T-helper 1 cell (primary cell): ENCODE measurements at places on chromosomes 7 and 10.

- DNase-seq: no peak
These were observed 155.7 kb downstream of the SORCS3 start for GRCh38 chr10:104796823-104797222.

- no peak for DNase-seq
These were observed 82.4 kb downstream of the KLF6 start for GRCh38 chr10:3702569-3702968.

GRCh38 chr7:157507987-157508386 is 171.2 kb downstream of the DNAJB6 start:
- no peak for DNase-seq

GRCh38 chr7:28383975-28384374 is 28.3 kb upstream of the CREB5 start:
- DNase-seq: no peak

DNA sequence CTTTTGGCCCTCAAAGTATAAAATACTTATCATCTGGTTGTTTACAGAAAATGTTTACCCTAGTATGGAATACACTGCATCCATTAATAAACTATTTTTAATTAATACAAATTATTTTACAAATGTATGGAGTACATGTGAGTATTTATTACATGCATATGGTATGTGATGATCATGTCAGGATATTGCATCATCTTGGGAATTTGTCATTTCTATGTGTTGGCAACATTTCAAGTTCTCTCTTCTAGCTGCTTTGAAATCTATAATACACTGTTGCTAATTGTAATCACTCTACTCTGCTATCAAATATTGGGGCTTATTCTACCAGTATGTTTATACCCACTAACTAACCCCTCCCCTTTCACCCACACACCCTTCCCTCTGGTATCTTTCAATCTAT is 103.9 kb upstream of the THSD7A start:
- DNase-seq: no peak

DNA sequence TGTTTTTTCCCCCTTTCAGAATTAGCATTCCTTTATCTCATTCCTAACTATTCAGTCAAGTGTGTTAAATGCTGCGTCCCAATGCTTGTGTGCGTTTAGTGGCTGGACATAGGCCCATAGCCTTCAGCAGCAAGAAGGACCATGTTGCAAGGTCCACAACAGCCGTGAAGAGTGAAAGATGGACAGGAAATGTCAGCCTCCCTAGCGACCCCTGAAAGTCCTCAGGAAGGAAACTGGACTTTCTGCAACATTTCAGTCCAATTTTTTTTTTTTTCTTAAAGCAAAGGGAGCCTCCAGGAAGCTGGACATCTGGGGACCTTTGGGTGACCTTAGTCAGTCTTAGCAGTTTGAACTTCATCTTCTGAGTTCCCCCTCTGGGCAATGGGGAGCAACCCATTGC is 550.7 kb upstream of the MGMT start:
- DNase-seq: no peak

DNA sequence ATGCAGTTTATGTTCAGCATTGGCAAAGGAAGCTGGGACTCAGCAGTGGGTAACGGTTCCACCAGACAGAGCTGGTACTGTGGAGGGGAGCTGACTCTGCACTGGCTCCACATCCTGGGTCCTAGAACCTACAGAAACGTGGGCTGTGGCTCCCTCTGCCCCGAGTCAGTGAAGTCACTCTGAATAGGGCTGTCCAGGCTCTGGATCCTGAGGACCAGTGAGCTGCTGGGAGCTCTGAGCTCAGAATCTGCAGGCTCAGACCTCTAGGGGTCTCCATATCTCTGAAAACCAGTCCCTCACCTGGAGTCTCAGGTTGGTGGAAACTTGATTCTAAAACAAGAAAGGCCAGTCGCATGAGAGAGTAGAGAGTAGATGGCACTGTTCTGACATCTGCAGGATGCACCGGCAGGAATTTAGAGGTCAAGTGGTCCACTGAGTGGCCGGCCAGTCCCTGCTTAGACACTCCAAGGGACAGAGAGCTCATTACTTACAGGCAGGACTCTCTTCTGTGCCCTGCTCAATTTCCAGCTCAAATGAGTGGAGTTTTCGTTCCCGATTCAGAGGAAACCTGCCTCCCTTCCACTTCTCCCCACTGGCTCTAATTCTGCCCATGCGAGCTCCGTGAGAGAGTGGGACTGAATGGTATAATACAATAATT is 18.6 kb downstream of the NPFFR1 start:
- no peak for DNase-seq

- no peak for DNase-seq
These were observed 33.8 kb downstream of the GNG11 start for GRCh38 chr7:93955304-93955703.

DNA sequence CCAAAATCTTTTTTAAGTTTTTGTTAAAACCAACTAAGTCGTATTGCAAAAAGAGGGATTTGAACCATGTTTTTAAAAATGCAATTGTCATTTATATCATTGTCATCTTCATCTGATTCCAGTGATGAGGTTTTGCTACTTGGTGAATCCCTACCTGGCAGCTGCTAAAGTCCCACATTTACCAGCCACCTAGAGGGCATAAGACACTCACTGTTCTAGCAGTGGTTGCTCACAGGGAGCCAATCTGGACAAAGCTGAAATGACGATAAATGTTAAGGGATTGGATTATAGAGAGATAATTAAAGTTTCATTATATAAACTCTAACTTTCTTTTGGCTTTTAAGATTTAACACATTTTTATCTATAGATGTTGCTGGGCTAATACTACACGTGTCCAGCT is 18.7 kb downstream of the KIFBP start:
- DNase-seq: no peak
